Activated CD4-positive, alpha-beta T cell treated with anti-CD3 and anti-CD28 coated beads for 36 hours (primary cell): ENCODE measurements at places on chromosomes 13 and 19.

GRCh38 chr13:96835546-96835945 is 158.7 kb downstream of the OXGR1 start:
- DNase-seq, result no peak

GRCh38 chr19:58479303-58479702 is 3.2 kb downstream of the ZNF446 start:
- DNase-seq, result no peak

DNA sequence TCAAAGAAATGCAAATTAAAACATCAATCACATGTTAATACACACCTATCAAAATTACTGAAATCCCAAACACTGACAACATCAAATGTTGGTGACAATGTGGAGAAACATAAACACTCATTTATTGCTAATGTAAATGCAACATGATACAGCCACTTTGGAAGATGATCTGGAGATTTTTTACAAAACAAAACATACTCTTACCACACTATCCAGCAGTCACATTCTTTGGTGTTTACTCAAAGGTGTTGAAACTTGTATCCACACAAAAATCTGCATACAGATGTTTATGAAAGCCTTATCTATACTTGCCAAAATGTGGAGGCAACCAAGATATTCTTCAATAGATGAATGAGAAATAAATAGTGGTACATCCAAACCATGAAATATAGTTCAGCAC is 1219.5 kb upstream of the PCDH20 start:
- no peak for DNase-seq

DNA sequence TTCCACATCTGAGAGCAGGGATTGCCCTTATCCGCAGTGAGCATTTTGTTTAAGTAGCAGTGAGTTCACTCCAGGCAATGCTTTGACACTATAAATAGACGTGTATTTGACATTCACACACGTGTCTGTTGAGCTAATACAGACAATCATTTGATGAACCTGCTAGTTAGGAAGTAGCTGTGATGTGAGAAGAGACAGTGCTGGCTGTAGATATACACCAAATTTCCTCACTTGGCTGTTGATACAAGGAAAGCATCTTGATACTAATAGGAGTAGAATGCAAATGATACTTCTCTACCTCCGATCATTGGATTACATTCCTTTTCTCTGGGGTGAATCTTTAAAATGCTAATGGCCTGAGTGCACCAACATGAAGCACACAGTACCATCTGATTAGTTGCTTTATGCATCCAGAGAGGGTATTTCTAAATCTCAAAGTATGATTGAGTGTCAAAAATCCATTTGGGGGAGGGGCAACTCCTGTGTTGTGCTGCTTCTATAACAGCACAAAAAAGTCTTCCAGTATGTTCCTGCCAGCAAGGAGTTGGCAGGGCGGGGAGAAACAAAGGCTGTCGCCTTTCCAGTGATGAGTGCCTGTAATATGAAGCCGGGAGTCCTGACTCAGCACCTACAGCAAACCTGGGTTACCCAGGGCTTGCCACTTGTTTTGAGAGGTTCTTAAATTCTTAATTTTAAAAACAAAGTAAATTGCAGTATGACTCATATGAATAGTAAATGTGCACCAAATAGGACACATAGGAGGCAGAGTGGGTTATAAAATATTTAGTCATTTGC is 7.0 kb downstream of the CUL4A start:
- DNase-seq, result peak; percentile 41

- no peak for DNase-seq
Measured at GRCh38 chr13:103961129-103961528, 894.9 kb upstream of the SLC10A2 start.

DNA sequence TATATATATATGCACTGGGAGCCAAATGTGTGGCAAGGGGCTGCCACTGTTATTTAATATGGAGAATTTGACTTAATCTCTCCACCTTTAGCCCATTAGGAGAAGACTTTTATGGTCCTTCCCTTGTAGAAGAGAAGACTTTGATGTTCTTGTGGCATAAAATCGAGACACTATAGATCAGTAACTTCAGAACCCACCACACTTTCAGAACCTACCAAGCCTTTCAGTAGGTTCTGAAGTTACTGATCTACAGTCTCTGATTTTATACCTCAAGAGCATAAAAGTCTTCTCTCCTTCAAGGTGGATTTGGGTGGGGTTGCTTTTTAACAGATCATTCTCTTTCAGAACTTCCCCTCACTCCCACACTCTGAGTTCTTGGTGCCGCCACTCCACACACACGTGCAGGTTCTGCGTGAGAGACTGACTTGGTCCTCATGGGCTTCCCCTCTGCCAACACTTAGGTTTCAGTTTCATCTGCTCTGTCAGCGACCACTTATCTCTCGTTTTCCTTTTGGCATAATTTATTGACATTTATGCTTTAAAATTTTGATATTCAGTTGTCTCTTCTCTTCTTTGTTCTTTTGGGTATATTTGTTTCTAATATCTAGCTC is 213.4 kb upstream of the PCDH17 start:
- DNase-seq, result no peak

DNA sequence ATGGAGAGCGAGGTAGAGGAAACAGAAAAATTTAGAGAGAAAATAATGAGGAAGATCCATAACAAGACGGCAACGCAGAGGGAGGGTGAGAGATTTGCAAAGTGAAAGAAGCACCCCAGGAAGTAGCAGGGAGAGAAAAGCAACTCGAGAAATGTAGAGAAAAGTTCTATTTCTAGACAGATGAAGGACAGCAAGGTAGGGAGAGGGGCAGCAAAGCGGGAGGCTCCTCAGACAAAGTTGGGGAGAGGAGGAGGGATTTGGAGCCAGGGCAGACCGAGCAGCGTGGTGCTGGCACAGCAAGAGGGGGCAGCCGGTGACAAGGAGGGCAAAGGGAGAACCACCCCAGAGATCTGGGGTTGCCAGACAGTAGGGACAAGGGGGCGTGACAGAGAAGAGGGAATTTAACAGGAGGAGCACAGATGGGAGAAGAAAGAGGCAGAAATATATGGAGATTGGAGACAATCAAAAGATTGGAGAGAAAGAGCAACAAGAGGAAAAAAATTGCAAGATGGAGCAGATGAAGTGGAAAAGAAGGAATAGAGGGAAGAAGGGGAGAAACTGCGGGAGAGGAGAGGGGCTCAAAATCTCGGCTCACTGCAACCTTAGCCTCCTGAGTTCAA is 989 bp downstream of the ZNF766 start:
- peak; percentile 24 for DNase-seq

DNA sequence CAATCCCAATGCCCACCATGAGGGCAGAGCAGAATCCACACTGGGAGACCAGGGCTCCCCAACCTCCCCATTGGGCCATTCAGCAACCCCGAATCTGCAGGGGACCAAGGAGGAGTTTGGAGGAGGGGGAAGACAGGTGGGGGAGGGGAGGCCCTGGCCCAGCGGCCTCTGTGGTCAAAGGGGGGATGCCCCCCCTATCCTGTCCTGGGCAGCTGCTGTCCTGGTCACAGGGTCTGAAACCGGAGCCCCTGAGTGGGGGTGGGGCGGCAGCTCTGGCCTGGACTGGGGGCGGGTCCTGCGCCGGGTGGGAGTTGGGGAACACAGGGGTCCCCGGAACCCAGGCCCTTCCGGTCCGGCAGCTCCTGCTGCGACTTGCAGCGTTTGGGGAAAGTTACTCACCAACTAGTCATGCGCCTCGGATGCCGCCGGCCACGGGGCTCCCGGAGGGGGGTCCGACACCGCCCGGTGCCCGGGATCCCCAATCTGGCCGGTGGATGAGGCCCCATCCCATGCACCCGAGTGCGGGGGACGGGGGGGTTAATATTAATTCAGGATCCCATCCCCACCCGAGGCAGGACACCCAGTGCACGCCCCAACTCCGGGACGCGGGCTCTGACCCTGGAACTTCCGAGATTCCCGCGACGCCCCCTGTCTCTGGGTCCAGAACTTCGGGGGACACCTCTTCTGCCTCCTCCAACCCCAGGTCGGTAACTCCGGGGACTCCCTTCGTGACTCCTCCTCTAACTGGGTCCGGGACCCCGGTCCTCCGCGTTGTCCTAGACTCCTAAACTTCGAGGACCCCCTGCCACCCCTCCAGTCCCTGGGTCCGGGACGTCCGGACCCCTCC is 872 bp downstream of the HOMER3 start:
- DNase-seq, result peak; percentile 40

GRCh38 chr19:18029617-18030338 is 21.8 kb downstream of the ARRDC2 start:
- DNase-seq, result no peak

GRCh38 chr19:18995804-18996241 is 37.5 kb downstream of the SUGP2 start:
- DNase-seq, result peak; percentile 43

DNA sequence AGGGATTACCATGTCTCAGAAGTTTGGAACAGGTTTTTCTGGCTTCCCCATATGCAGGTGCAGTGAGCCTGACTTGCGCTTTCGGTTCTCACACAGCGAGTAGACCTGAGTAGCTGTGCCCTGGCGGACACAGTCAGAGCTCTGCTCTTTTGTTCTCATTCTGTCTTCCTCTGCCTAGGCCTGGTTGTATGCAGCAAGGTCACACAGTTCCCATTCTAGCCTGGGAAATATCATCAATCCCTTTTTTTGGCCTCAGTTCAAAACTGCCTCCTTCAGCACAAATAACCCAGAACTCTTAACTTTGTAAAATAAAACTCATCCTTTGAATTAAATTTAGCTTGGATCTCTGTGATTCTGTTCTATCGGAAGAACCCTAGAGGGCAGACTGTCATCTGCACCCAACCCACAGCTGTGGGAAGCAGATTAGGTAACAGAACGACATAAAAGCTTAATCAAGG is 10.2 kb downstream of the OXGR1 start:
- peak; percentile 41 for DNase-seq

DNA sequence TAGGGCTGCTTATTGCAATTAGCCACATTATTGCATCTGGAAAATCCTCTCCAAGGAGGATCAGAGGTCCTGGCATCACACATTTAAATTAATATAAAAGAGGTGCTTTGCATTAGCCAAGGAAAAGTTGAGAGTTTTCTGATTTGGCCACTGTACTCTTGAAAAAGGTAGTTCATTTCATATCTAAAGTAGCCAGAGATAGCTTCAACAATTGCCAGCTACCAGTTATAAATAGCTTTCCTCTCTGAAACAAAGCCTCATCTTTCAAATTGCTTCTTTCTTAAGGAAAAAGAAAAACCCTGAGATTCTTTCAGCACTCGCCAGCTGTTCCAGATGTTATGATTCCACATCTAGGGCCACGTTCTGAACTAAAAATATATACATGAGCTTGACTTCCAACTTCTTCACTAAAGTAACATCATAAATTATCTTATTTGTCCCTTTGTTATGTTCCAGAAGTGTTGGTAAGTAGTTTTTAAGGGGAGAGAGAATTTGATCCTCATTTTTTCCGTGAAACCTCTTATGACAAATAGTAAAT is 69.6 kb downstream of the ERCC5 start:
- DNase-seq, result no peak

DNA sequence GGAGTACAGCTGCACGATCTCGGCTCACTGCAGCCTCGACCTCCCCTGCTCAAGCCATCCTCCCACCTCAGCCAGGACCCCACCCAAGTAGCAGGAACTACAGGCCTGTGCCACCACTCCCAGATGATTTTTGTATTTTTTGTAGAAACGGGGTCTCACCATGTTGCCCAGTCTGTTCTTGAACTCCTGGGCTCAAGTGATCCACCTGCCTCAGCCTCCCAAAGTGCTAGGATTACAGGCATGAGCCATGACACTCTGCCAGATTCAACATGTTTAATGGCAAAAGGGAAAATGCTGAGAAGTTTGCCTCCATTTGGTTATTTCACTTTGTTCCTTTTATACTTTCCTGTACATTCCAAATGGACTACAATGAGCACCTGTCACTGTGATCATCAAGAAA is 65.8 kb downstream of the ZIC5 start:
- DNase-seq, result no peak

GRCh38 chr13:108924134-108924533 is 294.7 kb downstream of the MYO16 start:
- DNase-seq, result no peak

DNA sequence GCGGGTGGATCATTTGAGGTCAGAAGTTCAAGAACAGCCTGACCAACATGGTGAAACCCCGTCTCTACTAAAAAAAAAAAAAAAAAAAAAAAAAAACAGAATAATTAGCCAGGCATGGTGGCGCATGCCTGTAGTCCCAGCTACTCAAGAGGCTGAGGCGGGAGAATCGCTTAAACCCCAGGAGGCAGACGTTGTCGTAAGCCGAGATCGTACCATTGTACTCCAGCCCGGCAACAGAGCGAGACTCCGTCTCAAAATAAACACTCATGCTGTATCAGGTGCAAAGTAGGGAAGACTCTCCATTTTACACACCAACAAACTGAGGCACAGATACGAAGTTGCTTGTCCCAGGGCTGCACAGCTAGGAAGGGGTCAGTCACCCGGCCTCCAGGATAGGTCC is 15.6 kb downstream of the TLE6 start:
- no peak for DNase-seq

DNA sequence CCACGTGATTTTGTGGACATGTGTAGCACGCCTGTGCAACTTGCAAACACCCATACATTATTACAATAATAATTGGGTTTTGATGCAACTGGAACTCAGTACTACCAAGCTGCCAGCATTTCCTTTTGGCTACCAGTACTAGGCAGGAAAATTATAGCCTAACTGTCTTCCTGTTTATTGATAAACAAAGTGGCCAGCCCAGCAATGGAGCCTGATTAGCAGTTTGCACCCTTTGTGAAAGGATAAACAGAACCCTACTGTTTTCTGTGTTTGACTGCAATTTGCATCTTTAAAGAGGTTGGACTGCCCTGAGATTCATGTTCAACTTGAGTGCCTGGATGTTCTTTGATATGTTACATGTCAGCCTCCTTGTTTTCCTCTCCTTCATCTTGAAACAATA is 173.9 kb downstream of the ZIC5 start:
- DNase-seq, result no peak

DNA sequence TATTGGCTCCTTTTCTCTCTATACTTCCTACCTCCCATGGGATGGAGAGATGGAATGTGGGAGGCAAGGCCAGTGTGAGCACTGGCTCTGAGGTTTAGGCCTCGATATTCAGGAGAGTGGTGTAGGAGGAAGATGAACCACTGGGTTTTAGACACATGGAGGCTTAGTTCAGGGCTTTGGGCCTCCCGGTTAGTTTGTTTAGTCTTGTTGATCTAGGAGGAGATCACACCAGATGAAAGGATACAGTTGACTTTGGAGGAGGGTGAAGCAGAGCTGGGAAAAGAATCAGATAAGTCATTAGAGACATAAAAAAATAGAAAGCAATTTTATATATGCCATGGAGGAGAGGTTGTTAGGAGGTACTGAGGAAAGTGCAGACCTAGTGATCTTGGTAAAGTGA is 30.9 kb downstream of the RNASEH2B start:
- no peak for DNase-seq

DNA sequence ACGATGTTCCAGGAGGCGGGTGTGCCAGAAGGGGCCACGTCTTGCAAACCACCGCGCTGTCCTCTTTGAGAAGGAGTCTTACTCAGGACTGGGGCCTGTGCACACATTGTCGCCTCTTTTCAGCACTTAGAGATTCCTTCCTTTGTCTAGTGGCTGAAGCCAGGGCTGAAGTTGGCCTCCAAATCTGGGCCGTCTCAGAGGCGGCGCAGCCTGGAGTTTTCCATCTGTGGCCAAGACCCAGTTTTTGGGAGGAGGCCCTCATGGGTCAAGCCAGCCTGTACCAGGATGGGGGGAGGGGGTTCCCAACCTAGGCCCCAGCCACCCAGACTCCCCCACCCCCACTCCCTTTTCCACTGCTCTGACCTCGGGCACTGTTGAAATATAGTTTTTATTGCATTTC is 11.8 kb downstream of the ANO8 start:
- DNase-seq, result no peak

- no peak for DNase-seq
Measured at GRCh38 chr13:46546084-46546768, 6.7 kb upstream of the LRCH1 start.
